Stimulated activated effector memory CD8-positive, alpha-beta T cell treated with anti-CD3 and anti-CD28 coated beads, Interleukin-12 subunit alpha, Interleukin-12 subunit beta, amount 100 ng/mL, for 72 hours (primary cell): ENCODE measurements at places on chromosomes 5 and 9.

GRCh38 chr5:135153661-135154060, 119.6 kb upstream of the PITX1 start:
- DNase-seq: no peak

GRCh38 chr5:110702704-110703103, 23.8 kb downstream of the TMEM232 start:
- DNase-seq: no peak

DNA sequence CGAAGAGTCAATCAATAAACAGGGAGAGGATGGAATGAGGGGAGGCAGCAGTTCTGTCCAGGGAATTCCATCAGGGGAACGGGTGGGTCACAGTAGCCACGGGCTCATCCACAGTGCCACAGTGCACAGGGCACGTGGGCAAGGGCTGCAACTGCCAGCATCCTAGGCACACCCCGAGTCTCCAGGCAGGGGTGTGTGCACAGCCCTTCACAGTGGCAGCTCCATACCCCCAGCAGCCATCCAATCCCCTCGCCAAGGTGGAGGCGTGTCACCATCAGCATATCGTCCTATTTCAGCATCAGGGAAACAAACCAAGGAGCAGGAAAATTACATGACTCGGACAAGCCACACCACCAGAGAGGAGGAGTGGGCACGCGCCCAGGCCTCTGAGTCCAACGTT, 133.6 kb downstream of the ADAMTS2 start:
- no peak for DNase-seq

- no peak for DNase-seq
Observed at GRCh38 chr5:13731121-13731628, 213.3 kb downstream of the DNAH5 start.

DNA sequence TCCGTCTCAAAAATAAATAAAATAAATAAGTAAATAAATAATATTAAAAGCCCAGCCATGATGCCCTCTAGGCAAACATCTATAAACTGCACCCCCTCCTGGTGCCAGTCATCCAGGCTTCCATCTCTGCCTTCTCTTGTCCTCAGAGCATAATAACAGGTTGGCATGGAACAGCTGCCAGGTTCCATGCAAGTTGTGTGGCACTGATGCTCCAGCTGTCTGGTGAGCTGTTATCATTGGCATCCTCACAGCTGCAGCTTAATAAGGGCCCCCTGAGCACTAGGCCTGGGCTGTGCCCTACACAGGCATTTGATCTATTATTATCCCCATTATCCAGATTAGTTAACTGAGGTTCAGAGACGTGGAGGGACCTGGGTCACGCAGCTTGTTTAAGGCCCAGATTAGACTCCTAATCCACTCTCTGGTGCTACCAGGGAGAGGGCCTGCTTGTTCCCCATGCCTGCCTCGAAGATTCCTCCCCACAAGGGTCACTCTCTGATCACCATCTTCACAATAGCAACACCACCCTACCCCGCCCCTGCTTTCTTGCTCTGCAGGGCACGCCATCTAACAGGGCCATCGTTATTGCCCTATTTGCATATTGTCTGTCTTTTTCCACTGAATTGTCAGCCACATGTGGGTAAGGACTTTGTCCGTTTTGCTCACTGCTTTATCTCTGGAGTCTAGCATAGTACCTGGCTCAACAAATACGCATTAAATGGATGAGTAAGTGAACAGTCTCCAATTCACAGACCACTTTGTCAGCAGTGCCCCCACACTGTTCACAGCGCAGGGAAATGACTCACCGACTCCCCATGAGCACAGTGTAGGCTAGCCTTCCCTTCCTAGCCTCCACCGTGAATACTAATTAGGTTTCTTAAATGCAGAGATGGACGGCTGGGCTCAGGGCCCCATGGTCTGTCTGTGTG, 1.5 kb upstream of the DNM1 start:
- DNase-seq: no peak

DNA sequence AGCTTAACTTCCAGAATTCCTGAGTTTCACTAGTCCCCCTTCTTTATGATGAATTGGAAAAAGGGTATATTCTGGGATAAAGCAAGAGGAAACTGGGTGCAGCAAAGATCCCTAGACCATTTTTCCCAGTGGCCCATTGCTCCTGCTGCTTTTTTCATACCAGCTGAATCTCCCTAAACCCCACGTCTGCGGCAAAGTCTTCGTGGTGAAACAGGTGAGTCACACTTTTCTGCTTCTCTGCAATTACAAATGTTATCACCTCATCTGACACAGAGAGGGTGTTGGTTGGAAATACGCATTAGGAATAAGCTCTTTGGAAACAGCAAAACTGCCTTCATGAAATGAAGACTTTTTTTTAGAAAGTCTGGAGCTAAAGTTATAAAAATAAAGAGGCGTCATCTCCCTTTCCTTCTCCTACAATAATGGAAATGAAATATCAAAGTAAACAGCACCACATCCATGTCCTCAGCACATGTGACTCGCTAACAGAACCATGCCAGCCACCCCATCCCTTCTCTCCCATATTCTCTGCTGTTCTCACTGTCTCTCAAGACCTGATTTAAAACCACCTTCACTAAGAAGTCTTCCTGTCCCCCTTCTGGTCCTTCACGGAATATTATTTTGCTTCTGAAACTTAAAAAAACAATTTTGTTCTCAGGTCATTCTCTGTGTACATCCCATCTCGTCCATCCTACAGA, 39.5 kb upstream of the GLRX start:
- no peak for DNase-seq

DNA sequence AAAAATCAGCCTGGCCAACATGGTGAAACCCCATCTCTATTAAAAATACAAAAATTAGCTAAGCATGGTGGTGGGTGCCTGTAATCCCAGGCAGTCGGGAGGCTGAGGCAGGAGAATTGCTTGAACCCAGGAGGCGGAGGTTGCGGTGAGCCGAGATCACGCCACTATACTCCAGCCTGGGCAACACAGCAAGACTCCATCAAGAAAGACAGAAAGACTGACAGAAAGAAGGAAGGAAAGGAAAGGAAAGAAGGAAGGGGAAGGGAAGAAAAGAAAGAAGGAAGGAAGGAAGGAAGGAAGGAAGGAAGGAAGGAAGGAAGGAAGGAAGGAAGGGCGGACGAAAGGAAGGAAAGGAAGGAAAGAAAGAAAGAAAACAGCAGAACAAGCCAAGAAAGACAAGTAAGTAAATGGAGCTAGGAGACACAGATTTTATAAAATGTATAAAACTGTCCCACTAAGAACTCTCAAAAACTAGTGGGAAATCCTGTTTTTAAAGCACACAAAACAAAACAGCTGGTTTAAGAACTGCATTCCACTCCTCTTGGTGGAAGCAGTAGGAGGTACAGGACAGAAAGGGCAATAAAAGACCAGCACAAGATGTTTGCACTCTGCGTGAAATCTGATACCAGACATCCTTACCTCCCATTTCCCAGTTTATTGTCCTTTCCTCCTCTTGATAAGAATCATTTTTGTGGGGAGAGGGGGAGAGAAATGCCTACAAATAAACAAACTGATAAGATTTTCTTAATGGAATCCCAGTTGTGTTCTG, 46.7 kb downstream of the MYO10 start:
- DNase-seq: no peak
